Neural crest cell (in vitro differentiated cells): ENCODE measurements at places on chromosomes 2 and 18. TPM values are rescaled to one million over a fixed set of nuclear protein-coding genes. Genes with fewer than 3 reads are reported as not detected.

Gene ZNF396
- 2.9 and 3.6 TPM in 2 replicates for total RNA-seq

DNA sequence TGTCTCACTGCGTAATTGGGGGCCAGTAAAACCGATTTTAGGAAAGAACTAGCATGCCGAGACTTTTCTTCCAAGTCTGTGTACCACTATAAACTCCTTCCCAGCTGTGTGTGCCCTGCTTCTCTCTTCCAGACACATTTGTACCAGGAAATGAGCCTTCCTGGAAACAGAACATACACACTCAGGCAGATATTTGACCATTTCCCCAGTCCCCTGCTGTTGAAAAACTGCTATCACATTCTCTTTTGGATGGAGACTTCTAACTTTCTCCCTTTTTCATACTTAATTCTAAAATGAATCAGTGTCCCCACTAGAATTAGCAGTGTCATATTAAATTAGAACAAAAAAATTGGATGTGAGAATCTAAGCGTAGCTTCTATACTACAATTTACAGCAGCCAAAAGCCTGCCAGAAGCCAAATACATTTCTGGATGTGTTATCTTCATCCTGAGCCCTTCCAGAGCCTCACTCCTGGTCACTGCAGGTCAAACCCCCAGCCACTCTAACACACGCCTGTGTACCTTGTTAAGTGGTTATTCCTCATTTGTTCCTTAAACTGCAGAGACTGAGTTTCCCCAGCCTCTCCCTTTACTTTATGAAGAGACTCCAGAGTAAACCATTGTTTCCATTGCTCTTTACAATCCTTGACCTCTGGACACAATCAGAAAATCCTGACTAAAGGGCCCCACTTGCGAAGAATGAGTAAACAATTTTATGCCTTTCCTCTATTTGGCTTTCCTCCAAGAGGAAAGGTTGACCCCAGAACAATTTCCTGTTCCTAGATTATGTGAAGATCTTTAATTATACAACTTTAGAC is 20.4 kb downstream of the DSG4 start:
- no peak for DNase-seq

- no peak for DNase-seq
These were observed 37.4 kb downstream of the ZNF236 start for GRCh38 chr18:76859474-76860339.

DNA sequence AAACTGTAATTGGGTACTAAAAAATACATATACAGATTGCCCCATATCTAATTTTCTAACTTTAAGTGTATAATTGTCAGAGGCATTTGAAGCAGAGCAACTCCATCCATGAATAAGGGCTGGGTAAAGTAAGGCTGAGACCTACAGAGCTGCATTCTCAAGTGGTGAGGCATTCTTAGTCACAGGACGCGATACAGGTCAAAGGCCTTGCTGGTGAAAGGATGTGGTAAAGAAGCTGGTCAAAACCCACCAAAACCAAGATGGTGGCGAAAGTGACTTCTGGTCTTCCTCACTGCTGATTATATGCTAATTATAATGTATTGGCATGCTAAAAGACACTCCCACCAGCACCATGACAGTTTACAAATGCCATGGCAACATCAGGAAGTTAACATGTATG is 50.0 kb downstream of the SLC8A1 start:
- DNase-seq = no peak

Gene RBKS
- 0.79 and 0.86 TPM in 2 replicates for total RNA-seq

DNA sequence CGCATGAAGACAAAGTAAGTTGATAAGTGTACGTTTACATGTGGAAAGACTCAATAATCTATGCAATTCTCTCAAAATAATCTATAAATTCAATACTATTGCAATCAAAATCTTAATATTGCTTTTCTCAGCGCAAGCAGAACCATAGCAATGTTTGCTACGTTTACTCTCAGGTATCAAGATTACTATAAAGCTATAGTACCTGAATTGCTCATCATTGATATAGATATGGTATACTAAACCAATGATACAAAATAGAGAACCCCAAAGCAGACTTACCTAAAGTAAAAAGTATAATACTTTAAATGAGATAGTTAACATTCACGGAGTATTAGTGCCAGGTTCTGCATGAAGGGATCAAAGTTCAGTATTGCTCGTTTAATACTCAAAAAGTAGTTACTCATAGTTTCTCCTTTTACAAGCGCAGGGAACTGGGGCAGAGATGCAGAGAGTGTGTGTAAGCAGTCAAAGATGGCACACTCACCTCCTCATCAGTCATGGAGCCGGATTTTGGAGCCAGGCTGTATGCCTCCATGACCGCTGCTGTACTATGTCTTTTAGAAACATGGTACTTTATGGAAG is 391.0 kb upstream of the ID2 start:
- DNase-seq = no peak

DNA sequence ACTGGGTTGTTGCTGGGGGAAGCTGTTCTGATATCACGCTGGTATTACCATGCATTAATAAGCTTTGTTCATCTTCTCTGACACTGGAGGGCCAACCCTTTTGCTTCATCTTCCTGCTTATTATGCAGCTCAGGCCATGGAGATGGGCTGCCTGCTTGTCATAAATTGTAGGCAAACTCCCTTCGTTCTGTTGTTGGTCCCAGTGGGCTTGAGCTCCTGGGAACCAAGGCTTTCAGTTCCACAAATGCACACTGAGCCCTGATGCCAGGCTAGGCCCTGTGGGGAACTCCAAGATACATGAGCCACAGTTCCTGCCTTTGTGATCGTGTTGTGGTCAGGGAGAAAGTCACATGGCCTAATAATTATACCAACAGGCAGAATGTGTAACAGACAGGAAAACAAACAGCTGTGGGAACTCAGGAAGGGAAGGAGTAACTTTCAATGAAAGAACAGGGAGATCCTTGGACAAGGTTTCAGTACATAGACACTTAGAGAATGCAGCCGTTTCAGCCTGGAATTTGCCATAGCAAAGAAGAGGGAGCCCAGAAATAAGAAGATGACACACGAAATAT is 49.0 kb upstream of the BCL2L11 start:
- DNase-seq = no peak

- DNase-seq = no peak
These were observed 21.5 kb downstream of the SOWAHC start for GRCh38 chr2:109635426-109636304.

Gene PROC
- not detected in 2 replicates for total RNA-seq

DNA sequence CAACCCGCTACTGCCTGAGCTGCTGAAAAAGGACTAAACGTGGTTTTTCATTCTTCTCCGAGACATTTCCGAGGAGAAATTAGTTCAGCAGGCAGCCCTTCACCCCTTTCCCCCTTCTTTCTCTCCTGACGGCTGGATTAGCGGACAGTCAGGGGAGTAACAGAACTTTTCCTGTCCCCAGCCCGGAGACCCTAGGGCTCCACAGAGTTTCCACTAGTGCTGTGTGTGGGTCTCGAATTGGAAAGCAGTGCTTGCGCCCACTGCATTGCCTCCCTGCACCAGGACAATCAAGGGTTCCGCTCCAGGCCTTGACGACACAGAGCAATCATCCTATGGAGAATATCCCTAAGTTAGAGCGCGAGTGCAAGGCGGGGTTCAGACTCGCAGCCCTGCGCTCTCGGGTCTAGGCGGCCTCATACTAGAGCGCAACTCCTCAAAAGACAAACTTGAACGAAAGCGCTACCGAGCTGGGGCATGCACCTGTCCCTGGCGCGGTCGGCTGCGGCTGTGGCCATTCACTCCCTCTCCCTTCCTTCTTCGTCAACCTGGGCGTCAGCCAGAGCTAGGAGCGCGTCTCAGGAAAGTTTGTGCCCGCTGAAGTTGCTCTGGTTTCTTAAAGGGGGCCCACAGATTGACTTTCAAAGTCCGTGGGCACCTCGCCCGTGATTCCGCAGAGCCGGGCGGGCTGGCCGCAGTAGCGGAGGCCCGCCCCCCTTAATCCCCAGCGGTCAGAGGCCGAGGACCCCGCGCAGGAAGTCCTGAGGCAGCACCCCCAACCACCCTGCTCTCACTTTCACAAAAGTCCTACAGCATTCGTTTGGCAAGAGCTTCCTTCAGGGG is 801 bp downstream of the OSR1 start:
- no peak for DNase-seq

DNA sequence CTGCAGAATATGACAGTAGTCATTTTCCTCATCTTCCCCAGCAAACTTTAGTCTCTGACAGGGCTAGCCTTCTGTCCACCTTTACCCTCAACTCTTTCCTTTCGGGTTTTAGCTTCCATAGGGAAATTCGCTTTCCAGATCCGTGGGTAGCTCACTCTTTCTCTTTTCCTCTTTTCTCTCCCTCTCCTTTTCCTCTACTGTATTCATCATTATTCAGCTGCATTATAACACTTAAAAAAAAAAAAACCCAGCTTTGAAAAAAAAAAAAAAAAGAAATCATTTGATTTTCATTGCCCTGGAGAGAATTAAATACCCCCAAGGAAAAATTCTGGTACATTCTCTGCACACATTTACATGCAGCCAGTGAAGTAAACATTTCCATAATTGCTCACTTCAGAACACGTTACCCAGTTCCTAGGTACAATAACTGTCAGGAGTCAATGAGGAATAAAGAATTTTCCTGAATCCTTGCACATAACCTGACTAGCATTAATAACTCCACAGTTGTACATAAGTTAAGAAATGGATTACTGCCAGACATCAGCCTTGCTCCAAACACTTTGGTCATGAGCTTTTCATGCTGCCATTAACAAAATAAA is 63.5 kb downstream of the ZNF521 start:
- no peak for DNase-seq

Gene NYAP2
- 0.35 and 0.36 TPM in 2 replicates for total RNA-seq

- DNase-seq = no peak
These were observed 22.6 kb downstream of the PLEK start for GRCh38 chr2:68387408-68388350.

DNA sequence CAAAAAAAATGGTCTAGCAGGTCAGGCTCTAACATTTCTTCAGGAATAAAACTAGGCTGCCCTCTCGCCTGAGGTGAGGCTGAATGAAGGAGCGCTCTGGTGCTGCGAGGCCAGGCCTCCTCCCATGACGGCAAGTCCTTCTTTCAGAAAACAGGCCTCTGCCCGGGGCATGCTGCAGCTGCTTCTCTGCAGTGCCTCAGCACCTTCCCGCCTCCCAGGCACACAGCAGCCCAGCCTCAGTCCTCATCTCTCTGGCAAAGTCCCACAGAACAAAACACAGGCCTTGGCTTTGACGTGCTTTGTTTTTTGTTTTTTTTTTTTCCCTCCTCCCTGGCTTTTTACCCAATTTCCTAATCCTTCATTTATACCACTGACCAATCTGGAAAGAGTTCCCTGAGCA is 74.8 kb downstream of the BCL11A start:
- no peak for DNase-seq

Gene DNER
- total RNA-seq = 4.0 and 4.1 TPM in 2 replicates

DNA sequence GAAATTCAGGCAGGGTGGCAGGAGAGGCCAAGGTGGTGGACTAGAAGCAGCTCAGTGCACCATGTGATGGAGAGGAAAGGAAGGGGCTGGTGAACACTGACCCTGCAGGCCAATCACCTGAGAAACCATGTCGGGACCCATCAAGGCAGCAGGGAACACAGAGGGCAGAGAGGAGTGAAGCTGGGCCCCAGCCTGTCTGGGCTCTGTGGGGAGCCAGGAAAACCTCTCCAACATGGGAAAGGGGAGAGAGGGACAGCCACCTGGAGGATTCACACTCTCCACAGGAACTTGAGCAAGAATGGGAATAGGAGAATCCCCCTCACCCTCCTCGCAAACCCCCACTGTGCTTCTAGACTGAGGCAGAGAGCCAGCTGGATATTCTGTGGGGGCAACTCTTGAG is 85.5 kb upstream of the CYP26B1 start:
- DNase-seq = no peak

Gene CDCA7
- 82.5 and 88.8 TPM in 2 replicates for total RNA-seq

Gene SCN9A
- 0.86 and 1.3 TPM in 2 replicates for total RNA-seq

Gene MAP3K19
- total RNA-seq = not detected in 2 replicates

DNA sequence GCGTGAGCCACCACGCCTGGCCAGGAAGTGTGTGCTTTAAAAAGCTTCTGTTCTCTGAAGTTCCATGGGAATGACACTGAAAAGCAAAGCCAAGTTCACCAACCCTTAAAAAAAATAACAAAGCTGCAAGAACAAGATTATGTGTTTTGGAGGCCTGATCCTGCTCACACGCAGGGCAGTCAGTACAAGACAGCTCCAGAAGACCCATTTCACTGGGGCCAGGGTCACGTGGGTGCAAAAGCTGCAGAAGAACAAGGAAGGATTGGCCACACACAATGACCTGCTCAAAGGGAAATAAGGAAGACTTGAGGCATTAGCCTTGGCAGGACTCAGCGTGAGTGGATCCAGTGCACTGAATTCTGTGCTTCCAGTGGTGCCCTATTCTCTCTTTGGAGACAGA is 187.9 kb downstream of the NCK2 start:
- DNase-seq = no peak

DNA sequence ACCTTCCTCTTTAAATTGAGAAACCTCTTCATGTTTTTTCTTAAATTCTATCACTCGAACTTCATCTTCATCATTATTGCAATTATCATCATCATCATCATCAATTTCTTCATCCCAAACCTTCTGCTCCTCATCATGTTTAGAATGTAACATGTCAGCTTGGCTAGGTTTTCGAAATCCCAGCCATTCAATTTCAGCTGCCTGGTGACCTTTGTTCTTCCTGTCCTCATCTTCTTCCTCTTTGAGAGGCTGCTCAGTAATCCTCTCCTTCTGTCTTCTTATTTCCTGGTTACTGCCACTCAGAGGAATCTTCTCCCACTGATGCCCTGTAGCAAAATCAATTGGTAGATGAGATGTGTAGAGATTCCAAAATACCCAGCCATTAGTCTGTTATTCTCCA is 4.2 kb downstream of the ERMN start:
- no peak for DNase-seq

GRCh38 chr18:47901624-47902362 is 28.7 kb downstream of the SMAD2 start:
- DNase-seq = no peak

Gene MAB21L4
- not detected in 2 replicates for total RNA-seq

DNA sequence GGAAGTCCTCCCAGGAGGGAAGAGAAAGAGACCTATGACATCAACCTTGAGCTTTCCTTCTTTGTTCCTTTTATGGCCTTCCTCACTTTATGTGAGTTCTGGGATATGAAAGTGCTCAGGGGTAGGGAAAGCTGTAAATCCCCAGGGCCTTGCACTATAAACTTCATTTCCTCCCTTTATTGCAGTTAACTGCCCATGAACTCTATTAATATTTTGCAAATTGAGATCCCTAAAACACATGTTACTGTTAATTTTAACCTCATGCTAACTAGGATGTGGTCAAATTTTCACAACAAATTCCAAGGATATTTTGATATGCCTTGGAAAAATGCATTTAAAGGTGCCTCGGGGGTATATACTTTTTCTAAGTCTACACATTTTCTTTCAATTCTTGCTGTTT is 359.9 kb downstream of the OSR1 start:
- DNase-seq = no peak

Gene MROH2A
- total RNA-seq = not detected in 2 replicates

- DNase-seq = no peak
These were observed 33.5 kb upstream of the ATG16L1 start for GRCh38 chr2:233217892-233218377.

- peak; percentile 51 for DNase-seq
These were observed 31.9 kb upstream of the CREG2 start for GRCh38 chr2:101419096-101419663.

Gene NT5DC4
- total RNA-seq = not detected in 2 replicates

Gene MFF
- 84.1 and 94.2 TPM in 2 replicates for total RNA-seq
